ENCODE measurements at places on chromosomes 6 and 20. TPM values are rescaled to one million over a fixed set of nuclear protein-coding genes. Genes with fewer than 3 reads are reported as not detected.

ASXL1 gene
- polyA plus RNA-seq: 18.0 TPM

SCRT2 gene
- polyA plus RNA-seq: not detected

CST5 gene
- not detected for polyA plus RNA-seq

EMILIN3 gene
- polyA plus RNA-seq: not detected

TSHZ2 gene
- 1.6 TPM for polyA plus RNA-seq

CST1 gene
- polyA plus RNA-seq: not detected

Data from aorta (tissue), 5 donors.